ENCODE measurements at places on chromosomes 6 and 20.

GRCh38 chr6:148358196-148358785 is 15.7 kb downstream of the SASH1 start:
- DNase-seq = peak; percentile 94

GRCh38 chr6:13101409-13101808 is 226.9 kb downstream of the TBC1D7 start:
- DNase-seq = no peak

DNA sequence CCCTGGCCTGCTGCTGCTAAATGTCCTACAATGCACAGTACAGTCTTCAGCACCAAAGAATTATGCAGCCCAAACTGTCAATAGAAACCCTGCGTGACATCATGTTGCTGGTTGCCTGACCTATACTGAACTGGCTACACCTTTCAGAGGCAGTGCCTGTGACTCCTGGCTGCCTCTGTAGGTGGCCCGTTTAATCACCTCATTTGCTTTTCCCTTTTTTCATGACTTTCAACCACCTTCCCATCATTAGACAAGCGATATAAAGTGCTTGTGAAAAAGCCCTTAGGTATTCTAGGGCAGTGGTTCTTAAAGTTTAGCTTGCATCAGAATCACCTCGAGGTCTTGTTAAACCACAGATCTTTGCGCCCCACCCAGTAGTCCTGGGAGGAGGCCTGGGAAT is 33.0 kb upstream of the RIPOR2 start:
- no peak for DNase-seq

GRCh38 chr6:158185729-158186456 is 17.7 kb downstream of the GTF2H5 start:
- DNase-seq = peak; percentile 15

DNA sequence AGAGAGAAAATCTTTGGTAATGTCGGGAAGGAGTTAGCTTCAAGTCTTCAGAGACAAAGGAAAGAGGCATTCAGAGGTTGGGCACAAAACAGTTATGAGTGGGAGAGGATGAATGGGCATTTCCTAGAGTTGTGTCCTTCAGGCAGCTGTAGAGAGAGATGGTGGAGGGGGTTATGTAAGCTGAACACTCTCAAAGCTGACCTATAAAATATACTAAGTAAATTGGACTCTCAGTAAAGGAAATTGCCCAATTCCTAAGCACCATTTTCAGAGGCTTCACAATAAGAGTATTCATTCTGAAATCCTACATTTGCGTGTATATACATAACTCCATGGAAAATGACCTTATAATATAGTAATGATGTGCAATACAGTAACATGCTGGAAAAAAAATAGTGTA is 161.2 kb downstream of the KCNQ5 start:
- no peak for DNase-seq

GRCh38 chr6:113873043-113873667 is 16.0 kb downstream of the MARCKS start:
- peak; percentile 91 for DNase-seq

DNA sequence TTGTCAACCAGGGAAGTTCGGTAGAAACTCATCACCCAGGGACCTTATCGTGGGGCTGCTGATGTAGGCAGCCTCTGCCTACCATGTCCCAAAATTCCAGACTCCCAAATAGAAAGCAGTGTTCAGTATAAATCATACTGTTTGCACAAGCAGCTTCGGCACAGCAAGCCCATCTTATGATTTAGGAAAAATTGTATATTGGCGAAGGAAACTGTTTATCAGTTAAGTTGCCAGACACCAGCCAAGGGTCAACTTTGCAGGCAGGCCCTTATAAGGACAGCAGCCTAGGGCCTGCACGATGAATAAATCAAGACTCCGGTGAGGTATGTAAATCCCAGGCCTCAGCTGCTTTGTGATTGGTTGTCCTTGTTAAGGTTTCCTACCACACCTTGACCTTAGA is 36.8 kb downstream of the GFOD1 start:
- no peak for DNase-seq

DNA sequence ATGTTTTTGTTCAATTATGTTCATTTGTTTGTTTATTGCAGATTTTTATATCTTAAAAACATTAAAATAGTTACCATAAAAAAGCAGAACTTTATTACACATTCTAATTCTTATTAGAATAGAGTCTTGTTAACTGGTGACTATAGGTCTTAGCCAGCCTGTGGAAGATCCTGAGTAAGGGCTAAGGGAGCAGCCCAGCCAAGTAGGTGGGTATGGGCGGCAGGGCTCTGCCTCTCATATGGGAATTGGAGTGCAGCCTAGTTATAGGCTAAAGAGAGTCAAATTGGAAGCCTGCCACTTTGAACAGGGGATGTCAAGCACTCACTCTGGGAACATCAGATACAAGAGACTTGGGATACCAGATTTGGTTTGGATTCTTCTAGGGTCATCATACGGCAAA is 10.5 kb upstream of the HSF2 start:
- no peak for DNase-seq

DNA sequence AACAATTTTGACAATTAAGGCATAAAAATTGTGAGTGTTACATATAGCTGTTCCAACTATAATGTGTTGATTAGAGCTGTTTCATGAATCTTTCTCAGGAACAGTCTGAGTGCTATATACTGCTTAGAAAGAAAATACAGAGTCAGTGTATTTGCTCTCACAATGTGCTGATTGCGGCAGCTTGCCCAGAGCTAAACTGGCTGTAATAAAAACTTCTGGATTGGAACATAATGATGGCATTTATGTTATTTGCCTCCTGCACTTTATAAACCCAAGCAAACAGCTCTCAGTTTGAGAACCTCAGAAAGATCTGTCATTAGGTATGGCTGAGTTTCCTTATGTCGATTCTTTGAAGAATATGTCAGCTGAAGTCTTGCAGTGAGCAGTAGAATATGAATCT is 29.5 kb downstream of the FLRT3 start:
- no peak for DNase-seq

DNA sequence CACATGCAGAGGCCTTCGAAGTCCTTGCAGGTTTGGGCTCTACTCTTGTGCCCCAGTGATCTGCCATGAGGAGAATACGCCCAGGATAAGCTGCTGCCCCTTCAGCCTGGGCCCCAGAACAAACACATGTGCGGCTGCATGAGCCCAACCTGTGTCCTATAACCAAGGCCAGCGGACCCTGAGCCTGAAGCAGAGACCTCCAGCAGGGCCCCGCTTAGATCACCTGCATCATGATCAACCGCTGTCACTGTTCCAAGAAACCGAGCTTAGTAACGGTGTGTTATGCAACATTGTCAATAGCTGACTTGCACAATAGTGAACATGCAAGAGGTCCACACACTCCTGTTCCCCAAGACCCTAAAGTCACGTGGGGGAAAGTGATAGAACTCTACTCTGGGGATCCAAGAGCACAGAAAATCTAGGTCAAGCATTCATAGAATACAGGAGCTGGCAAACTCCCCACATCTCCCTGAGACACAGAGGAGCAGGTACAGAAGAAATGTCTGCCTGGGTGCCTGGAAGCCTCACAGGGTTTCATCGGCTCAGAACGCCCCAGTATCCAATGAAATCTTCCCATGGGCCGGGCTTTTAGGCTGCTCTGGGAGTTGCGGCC is 136.2 kb downstream of the BMP7 start:
- peak; percentile 69 for DNase-seq

DNA sequence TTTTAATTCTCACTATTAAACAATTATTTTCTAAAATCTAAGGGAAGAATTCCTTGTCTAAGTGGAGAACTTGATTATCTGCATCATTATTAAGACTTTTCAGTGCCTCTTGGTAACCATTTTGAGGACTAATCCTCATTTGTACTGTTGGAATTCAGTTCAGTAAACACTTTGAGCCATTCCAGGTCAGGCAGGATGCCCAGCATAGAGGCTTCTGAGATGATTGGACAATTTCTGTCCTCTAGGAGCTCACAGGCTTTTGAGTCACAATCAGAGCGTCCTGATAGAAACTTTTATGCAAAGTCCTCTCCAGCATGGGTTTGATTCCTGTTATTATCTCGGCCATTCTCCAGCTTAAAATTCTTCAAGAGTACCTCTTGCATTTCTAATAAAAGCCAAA is 1304.6 kb downstream of the EPHA7 start:
- no peak for DNase-seq

DNA sequence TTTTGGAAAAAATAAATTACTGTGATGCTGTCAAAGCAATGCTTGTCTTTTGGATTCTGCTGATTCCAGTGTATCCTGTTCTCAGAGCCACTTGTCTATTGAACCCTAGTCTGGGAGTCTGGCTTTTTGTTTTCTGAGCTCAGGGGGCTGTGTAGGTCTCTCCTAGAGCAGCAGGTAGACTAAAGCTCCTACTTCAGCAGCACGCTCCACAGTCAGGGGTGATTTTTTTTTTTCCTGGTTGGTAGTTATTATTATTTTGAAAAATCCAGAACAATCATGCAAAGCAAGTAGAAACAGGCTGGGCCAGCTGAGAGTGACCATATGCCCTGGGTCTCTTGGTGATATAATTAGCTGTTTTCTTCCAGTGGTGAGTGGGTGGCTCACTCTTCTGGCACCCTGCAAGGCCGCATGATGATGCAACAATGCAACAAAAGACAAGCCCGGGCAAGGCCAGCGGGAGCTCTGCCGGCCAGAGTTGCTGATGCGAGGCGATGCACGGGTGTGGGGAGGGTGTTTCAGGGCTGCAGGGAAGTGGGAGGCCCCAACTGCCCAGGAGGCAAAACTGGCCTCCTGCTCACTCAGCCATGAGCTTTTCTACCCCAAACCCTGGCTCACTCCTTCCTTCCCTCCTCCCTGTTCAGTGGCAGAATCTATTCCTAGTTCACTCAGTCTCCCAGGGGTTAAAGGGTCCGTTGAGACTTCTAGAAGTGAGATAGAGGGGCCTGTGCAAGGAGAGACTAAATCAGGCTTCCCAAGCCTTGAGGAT is 11.5 kb upstream of the CDKN1A start:
- DNase-seq = peak; percentile 96

DNA sequence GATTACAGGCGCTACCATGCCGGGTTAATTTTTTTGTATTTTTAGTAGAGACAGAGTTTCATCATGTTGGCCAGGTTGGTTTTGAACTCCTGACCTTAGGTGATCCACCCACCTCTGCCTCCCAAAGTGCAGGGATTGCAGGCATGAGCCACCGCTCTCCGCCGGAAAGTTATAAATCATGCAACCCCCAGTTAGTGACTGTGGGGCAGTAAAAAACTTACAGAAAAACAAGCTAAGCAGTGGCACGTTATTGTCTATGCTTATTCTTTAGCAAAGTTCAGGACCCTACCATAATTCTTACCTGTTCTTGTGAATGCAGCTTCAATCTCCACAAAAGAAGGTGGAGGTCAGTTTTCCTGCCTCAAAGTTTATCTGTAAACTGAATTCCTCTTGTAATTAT is 47.5 kb upstream of the BTN3A2 start:
- no peak for DNase-seq

DNA sequence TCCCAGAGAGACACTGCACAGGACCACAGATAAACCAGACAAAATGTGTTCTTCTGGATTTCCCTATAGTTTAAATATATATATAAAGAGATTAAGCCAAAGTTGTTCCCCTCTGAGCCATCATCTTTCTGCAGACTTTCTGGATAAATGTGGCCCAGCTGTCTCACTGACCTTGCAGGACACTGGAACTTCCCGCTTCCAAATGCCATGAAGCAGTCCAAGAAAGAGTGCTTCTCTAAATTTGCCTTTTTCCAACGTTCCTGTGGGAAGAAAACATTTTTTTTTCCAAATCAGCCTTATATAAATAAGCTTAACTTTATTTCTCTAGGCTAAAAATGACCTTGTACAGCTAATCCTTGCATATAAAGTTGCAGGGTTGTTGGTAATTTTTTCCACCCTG is 65.7 kb downstream of the CYP39A1 start:
- no peak for DNase-seq

DNA sequence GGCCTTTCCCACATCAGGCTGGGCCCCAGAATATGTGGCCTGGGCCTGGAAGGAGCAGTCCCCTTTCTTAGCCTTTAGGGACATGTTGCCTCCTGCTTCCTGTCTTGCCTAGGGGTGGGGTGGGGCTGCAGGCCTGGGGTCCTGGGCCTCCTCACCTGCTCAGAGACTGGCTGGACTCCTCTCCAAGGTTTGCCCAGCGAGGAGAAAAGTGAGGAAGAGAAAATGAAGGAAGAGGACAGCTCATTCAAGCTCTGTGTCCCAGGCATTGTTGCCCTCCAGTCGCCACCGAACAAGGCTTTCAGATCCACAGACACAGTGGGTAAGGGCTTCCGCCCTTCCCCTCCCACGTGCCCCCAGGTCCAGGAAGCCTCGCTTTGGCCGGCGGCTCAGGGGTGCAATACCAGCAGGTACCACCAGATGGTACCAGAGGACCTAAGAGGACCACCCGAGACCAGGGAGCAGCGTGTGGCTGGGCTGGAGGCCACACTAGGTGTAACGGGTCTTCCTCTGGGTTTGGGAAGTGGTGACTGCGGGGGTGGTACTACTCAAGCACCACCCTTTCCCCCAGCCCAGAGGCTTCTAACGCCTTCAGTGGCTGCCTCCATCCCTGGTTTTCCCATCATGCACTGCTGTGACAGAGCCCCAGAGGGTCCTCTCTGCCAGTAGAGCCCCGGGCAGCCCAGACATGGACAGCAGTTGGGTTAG is 5.5 kb upstream of the BAK1 start:
- peak; percentile 81 for DNase-seq

DNA sequence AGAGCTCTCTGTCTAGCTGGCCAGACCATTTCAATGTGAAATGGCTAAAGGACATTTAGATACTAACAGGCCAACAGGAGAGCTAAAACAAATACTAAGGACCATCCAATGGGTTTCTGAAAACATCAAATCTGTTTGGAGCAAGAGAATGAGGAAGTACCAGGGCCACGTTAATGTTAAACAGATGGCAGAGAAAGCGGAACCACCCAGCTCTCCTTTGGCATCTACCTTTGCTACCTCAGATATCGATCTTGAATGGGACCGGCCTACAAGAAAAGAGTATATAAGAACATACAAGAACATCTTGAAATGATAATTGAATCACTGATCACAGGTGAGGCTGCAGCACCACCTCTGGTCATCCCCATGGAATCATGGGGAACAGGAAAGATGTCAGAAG is 31.8 kb downstream of the KCNK5 start:
- peak; percentile 29 for DNase-seq

DNA sequence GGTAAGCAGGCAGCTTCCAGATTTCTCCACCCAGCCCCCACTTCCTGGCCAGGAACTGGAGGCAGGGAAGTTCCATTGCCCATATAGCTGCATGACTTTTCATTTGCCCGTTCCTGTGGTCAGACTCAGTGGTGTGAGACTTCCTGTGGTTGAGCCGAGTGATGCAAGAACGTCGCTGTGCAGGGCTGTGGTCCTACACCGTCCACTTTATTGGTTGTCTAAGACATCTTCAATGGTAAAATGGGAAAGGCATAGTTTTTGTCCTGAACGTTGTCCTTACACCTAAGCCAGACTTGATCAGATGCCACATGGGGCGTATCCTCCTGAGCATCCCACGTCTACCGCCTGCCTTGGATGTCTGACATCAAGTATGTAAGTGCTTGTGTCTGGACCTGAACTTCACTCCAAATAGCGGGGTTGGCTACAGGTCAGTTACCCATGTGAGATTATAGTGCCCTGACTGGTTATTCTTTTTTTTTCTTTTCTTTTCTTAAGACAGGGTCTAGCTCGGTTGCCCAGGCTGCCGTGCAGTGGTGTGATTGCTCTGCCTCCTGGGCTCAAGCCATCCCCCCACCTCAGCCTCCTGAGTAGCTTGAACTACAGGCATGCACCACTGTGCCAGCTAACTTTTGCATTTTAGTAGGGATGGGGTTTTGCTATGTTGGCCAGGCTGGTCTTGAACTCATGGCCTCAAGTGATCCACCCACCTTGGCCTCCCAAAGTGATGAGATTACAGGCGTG is 25.9 kb upstream of the GTSF1L start:
- peak; percentile 98 for DNase-seq
